RWPE1 (cell line): ENCODE measurements at places on chromosomes 2 and 18.
A peak's percentile ranks its signal among the peaks of the same experiment; 100 is the strongest.

- DNase-seq: no peak
These were observed 27.6 kb downstream of the AAK1 start for GRCh38 chr2:69615969-69616368.

- no peak for DNase-seq
These were observed 32.8 kb downstream of the NRP2 start for GRCh38 chr2:205714789-205715720.

- DNase-seq: peak; percentile 44
These were observed 204.8 kb upstream of the GALNT5 start for GRCh38 chr2:157052685-157053224.

- DNase-seq: no peak
These were observed 573.7 kb downstream of the THSD7B start for GRCh38 chr2:137339051-137339450.

GRCh38 chr2:74984947-74985637, 26.6 kb downstream of the POLE4 start:
- no peak for DNase-seq

- DNase-seq: no peak
These were observed 176.0 kb downstream of the GFPT1 start for GRCh38 chr2:69211048-69211447.

DNA sequence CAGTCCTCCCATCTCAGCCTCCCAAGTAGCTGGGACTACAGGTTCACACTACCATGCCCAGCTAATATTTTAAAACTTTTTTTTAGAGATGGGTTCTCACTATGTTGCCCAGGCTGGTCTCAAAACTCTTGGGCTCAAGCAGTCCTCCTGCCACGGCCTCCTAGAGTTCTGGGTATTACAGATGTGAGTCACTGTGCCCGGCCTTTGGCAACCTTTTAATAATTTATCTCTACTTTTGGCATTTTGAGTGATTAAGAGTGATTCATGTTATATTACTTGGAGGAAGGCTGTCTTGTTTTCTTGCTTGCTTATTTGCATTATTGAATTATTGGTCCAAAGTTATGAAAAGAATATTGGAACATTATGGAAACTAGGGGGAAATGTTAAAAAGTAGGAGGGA, 24.3 kb downstream of the NCOA1 start:
- DNase-seq: peak; percentile 7

DNA sequence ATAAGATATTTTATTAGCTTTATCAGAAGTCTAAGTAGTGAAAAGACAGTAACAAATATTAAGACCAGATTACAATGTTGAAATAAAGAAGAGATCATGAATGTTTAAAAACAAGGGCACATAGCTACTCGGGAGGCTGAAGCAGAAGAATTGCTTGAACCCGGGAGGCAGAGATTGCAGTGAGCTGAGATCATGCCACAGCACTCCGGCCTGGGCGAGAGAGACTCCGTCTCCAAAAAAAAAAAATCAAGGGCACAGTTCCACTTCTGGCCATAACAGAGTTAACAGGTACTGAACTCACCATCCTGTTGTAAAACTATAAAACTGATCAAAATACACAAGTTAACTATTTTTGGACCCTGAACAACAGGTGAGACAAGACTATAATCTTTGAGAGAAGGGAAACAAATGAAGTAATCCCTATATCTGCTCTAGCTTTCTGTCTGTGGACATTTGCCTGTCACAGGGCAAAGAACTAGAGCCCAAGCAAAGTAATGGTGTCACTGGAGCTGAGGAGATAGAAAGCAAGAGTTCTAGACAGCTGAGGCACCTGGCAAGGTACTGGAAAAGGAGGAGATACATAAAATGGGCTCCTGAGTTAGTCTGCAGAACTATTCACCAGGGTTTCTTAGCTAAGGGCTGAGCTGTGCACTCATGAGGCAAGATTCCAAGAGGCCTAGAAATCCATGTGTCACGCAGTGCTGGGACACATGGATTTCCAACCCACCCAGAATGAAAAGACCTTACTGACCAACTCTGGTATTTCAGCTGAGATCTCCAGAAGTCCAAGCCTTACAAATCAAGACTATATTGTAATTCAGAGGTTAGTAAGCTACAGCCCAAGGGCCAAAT, 15.2 kb downstream of the MMADHC start:
- DNase-seq: no peak

- no peak for DNase-seq
These were observed 80.9 kb downstream of the LYPD6B start for GRCh38 chr2:149119368-149119767.

DNA sequence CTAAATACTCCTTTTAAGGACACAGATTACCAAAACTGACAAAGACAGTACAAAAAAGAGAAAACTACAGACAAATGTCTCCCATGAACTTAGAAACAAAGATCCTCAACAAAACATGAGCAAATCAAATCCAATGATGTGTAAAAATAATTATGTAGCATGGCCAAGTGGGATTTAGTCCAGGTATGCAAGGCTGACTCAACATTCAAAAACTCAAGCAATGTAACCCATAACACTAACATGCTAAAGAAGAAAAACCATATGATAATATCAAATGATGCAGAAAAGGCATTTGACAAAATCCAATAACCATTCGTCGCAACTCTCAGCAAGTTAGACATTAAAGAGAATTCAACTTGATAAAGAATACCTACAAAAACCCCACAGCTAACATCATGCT, 239.0 kb upstream of the KLHL29 start:
- DNase-seq: no peak

GRCh38 chr18:35022426-35023001, 18.7 kb upstream of the MAPRE2 start:
- DNase-seq: no peak

DNA sequence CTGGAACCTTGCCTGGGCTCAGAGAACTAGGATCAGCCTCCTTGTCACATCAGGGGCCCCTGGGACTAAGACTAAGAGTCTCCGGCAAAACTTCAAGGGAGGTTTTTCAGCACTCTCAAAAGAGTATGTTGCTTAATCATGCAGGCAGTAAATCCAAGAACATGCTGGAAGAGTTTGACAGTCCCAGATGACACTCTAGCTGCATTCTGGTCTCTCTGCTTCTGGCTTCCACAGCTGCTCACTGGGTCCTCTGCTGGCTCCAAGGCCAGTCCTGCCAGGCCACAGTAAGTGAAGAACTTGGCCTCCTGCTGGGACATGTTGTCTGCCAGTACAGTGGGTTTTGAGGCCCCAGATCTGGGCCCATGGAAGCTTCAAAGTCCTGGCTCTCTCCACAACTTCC, 45.2 kb upstream of the IL1RL1 start:
- no peak for DNase-seq

- DNase-seq: no peak
These were observed 105.4 kb downstream of the ACOXL start for GRCh38 chr2:110837446-110838409.
